ENCODE measurements at places on chromosomes 4 and X.

DNA sequence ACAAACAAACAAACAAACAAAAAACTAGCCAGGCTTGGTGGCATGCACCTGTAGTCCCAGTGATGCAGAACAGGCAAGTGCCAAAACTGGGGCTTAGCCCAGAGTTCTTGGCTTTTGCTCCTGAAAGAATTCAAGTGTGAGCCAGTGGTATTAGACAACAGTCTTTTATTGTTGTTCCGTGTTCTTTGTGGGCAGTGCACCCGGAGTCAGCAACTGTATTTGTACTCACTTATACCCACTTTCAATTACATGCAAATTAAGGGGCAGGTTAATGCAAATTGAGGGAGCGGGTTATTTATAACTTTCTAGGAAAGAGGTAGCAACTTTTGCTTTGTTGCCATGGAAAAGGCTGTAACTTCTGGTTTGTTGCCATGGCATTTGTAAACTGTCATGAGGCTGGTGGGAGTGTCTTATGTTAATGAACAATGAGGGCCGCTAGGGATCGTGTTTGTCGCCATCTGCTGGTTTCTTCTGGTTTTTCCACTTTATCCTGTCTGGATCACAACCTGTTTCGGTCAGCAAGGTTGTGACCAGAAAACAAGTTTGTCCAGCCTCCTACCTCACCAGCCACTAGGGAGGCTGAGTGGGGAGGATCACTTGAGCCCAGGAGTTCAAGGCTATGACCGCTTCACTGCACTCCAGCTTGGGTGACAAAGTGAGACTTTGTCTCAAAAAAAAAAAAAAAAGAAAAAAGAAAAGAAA lies 88.8 kb upstream of the ESX1 start:
- peak; percentile 5 for DNase-seq

GRCh38 chrX:18041656-18042055 lies 179.0 kb downstream of the BEND2 start:
- no peak for DNase-seq

- DNase-seq: no peak
Observed at GRCh38 chrX:122464341-122464740, 719.7 kb upstream of the GRIA3 start.

- DNase-seq: no peak
Observed at GRCh38 chr4:154741922-154742850, 1.6 kb upstream of the LRAT start.

GRCh38 chrX:129723511-129723910 lies 15.3 kb upstream of the XPNPEP2 start:
- no peak for DNase-seq

- DNase-seq: no peak
Observed at GRCh38 chrX:112779139-112779538, 61.5 kb downstream of the AMOT start.

DNA sequence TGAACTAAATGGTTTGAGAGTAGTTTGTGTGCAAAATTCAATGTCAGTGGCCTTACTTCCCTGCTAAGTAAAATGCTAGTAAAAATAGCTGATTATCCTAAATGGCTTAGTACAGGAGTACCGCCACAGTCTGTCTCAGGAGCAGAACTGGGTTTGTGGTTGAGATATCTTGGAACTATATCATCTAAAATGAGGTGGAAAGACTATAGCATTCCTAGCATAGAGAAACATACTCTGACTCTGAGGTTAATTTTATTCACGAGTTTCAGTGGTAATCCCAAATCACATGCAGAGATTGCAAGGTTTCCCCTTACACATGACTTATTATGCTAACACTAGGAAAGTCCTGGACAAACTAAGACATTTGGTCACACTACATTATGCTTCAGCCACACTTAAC lies 70.4 kb downstream of the OR13H1 start:
- no peak for DNase-seq

GRCh38 chrX:118536687-118537461 lies 41.3 kb downstream of the DOCK11 start:
- peak; percentile 13 for DNase-seq

- no peak for DNase-seq
Observed at GRCh38 chr4:24248674-24249630, 335.4 kb downstream of the DHX15 start.

DNA sequence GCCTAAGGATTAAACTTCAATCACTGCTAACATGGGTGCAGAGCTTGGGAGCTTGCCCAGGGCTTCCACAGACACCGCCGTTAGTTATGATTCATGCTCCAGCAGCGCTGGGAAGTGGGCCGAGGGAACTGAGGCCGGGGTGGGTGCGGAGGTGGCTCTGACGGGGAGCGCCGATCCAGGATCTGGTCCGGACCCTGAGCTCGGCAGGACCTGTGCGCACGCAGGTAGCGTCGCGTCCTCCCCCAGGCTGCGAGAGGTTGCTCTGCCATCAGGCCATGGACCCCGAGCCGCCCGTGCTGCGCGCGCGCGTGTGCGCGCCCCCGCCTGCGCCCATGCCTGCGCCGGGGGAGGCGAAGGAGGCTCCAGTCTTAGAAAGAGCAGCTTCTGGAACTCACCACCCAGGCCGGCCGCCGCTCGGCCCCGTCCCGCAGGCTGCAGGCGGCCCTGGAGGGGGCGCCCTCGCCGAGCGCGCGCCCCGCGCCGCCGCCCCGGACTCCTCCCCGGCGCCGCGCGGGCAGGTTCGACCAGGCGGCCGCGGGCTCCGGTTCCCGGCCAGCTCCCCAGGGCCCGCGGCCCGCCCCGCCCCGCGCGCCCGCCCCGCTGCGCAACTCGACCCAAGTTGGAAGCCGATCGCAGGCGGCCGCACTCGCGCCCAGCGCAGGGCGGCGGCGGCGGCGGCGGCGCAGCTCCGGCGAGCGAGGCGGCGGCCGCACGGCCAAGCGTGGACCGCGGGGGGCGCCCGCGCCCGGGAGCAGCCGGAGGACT lies 732 bp upstream of the ADRA2C start:
- peak; percentile 28 for DNase-seq

- no peak for DNase-seq
Observed at GRCh38 chr4:19844446-19844845, 407.3 kb upstream of the SLIT2 start.

DNA sequence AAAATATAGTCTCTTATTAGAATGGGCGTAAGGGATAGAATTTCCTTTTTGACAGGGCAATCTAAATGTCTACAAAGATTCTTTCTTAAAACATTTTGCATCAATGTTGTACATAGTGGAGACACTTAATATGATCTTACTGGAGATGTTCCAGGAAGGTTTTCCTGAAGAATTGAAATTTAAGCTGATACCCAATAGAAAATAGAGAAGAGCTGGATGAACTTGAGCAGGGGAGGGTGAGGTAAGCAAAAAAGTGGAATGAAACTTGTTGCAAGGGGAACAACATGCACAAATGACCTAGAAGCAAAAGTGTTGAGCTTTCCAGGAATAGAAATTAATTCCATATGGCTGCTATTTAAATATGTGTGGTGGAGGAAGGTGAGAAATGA lies 19.7 kb downstream of the SLAIN2 start:
- DNase-seq: no peak

DNA sequence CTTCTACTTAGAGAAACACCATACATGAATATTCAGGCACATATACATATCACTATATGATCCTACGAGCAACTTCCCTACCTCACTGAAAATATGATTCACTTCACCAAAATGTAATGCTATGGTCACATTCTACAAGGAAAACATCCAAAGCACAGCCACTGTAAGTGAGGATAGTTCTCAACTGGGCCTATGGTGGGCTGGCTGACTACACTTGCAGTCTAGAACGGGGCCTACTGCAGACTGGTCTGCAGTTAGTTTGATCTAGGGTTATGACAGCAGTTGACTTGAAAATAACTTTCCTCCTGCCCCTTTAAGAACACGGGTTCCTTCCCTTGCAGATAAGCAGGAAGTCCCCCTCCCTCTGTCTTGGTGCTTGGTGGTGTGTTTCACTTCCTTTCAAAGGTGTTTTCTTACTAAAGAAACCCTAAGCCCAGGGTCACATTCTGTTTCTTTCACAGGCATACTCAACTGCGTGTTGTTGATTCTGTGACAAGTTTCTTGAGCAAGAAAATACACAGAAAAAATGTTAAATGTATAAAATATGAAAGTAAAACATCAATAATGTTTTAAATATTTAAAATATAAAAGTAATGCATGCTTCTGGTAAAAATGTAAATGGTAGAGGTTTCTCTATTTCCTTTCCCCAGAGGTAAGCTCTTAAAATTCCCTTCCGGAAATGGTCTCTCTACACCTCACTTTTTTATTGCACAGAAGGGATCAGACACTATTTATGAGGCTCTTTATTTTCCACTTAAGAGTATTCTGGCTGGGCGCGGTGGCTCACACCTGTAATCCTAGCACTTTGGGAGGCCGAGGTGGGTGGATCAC lies 18.0 kb upstream of the TMSB4X start:
- DNase-seq: peak; percentile 57

- no peak for DNase-seq
Observed at GRCh38 chr4:7393601-7394575, 40.8 kb downstream of the PSAPL1 start.

DNA sequence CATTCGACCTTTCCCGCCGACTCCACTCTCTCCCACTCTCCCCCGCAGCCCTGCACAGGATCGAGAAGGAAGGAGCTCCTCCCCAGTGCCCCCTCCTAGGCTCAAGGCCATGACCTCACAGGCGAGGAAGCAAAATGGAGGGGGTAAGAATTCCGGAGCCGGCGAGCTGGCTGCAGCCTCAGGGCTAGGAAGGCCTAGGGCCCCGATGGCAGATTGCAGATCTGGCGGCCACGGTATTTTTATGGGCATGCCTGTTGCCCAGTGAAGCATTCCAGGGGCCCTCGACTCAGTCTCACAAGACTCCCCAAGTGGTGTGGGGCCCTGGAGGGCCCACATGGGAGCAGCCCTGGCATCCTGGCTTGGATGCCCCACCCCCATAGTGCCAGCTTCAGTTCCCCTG lies 942 bp upstream of the L1CAM start:
- DNase-seq: no peak

DNA sequence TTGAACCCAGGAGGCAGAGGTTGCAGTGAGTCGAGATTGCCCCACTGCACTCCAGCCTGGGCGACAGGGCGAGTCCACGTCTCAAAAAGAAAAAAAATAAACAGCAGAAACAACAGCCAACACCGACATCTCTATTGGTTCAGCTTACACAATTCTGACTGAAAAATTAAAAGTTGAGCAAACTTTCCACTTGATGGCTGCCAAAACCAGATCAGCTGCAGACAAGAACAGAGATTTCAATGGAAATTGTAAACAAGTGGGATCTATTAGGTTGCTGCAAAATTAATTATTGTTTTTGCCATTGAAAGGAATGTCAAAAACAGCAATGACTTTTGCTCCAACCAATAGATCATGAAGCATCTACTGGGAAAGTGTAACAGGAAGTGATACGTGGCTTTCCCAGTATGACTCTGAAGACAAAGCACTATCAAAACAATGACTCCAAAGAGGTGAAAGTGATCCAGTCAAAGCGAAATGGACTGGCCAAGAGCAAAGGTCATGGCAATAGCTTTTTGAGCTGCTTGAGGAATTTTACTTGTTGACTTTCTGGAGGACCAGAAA lies 26.3 kb downstream of the UPF3B start:
- no peak for DNase-seq

GRCh38 chr4:143559757-143560147 lies 46.2 kb downstream of the SMARCA5 start:
- DNase-seq: peak; percentile 23

All from germinal center (tissue), 1 donor.